LNCaP clone FGC (cell line): ENCODE measurements at places on chromosomes 2 and 18.
A peak's percentile ranks its signal among the peaks of the same experiment; 100 is the strongest.

DNA sequence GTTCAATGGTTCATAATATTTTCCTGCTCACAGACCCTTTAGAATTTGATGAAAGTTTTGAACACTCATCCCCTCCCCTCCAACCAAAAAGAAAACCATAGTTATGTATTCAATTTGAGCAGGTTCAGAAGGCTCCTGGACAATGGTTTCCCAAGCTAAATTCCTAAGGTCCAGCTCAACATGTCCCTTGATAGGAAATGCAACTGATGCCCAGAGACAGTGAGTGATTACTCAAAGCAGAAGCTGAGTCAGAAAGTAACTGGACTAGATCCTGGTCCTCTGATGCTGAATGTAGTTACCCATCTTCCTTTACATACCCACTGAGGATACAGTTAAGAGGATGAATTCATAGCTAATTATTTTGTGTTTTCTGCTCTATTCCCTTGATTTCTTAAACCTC is 218.9 kb upstream of the NCKAP5 start:
- DNase-seq = no peak

DNA sequence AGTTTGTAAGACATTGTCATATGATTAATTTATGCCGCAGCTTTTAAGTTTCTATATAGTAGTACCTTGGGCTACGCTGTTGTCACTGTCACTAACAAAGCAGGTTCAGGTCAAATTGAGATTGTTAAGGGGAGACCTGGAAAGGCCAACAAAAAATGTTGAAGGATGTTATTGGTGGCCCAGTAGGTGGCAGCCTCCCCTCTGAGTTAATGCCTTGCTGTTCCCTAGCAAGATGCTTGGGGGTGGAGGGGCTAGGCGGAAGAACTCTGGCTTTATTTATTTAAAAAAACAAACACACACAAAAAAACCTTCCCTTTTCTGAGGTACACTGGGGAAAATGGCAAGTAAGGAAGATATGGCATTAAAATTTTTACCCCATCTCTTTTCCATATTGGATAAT is 128.3 kb upstream of the ATP5MC3 start:
- DNase-seq = peak; percentile 3

DNA sequence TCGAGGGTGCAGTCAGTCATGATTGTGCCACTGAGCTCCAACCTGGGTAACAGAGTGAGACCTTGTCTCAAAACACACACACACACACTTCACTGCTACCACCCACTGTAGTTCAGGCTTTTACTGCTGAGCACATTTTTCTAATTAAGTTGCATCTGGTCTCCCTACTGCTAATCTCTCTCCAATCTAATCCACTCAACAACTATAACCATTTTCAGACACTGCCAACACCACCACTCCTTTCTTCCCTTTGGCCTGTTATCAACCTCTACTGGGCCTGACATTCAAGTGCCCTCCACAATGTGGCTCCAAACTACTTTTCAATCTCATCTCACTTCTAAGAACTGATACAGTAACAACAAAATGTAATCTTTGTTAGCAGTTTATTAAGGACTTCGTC is 44.8 kb downstream of the RMP24 start:
- no peak for DNase-seq

DNA sequence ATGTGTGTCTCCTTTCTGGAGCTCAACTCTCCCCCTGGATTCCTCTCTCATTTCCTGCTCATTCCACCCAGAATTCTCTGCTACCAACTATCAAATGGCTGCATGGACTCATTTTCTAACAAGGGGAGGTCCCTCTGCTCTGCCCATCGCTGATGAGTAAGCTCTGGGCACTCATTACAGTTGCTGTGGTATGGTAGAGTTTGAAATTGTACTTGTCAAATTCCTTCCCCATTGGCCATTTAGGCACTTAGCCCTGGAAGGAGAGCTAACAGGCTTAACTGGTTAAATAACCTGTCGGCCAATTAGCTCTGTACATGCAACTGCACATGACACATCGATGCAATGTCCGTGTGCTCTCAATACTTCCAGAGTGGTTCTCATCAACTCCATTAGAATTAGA is 20.4 kb downstream of the COL6A3 start:
- no peak for DNase-seq

- no peak for DNase-seq
These were observed 311.6 kb downstream of the IRS1 start for GRCh38 chr2:226488034-226488433.

GRCh38 chr2:15084826-15085489 is 452.4 kb downstream of the LRATD1 start:
- DNase-seq = no peak

DNA sequence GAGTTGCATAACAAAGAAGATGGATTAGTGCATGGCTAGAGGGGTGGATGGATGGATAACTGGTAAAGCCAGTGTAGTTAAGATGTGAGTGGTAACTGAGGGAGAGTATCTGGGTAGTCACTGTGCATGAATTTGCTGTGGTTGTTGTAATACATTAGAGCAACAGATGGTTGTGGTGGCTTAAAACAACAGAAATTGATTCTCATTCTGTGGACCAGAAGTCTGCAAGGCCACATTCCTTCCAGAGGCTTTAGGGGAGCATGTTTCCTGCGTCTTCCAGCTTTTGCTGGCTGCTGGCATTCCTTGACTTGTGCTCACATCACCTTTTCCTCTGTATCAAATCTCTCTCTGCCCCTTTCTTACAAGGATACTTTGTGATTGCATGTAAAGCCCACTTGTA is 155.4 kb downstream of the ASB1 start:
- DNase-seq = no peak

- no peak for DNase-seq
These were observed 228.3 kb downstream of the LDLRAD4 start for GRCh38 chr18:13446610-13447461.

DNA sequence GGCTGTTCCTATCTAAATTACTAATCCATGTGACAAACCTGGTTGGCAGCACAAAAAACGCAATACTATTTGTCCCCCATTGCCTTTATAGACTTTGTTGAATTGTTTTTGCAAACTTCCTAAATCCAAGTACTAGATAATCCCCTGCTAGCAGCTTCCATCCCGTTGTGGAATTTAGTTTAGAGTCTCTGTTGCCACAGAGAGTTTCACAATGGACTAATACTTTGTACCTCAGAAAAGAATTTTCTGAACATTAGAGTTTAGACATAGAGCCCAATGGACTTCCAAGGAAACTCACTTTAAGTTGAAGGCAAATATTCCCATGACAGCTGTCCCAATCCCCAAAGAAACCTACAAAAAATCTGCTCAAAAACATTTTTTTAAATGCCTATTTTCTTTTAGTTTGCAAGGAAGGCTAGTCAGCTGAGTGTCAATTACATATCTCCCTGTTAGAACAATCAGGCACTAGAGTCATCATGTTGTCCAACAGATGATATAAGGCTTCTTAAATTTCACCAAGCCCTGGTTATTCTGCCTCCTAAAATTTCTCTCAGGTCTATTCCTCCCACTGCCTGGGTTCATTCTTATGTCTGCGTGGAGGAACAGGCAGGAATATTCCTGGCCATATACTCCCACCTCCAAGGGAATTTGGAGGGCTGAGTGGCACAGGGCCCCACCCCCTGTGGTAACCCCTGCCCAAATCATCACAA is 27.2 kb downstream of the RNF152 start:
- DNase-seq = no peak

- no peak for DNase-seq
These were observed 174.2 kb downstream of the PRPF40A start for GRCh38 chr2:152542995-152543481.

- no peak for DNase-seq
These were observed 108.0 kb downstream of the ARHGAP15 start for GRCh38 chr2:143237146-143237777.

DNA sequence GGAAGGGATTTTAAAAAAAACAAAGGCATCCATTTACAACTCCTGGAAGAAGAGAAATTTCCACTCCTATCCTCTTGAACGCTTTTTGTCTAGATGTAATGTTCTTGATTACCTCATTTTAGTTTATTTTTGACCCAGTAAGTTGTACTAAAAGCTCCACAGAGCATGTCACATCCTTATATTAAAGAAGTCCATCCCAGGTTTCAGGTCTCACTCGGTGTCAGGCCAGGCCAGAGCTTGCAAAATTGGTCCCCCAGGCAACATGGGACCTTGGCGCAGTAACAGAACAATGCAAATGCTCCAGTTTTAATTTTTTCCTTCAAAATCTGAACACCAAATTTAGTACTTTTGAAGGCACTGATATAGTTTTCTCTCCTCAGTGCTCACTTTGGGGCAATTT is 218.4 kb upstream of the REV1 start:
- DNase-seq = no peak

- peak; percentile 85 for DNase-seq
These were observed 9.7 kb upstream of the IL1RN start for GRCh38 chr2:113117541-113118262.

DNA sequence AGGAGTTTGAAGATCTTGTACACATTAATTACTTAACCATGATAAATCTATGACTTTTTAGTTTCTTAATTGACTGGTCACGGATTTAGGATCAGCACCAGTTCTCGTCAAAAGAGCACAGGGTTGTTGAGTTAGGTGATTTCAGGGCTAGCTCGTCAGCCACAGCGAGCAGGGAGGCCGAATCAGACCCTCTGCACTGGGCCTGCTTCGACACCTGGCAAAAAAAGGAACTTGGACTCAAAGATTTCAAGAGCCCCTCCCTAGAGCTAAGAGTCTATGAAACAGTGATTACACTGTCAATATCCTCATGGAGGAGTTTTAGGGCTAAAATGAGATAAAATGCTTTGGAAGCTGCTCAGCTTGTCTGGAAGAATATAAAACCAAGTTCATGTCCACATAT is 4.6 kb upstream of the SERTAD2 start:
- DNase-seq = no peak

- no peak for DNase-seq
These were observed 43.3 kb downstream of the TMEM200C start for GRCh38 chr18:5851998-5852397.

DNA sequence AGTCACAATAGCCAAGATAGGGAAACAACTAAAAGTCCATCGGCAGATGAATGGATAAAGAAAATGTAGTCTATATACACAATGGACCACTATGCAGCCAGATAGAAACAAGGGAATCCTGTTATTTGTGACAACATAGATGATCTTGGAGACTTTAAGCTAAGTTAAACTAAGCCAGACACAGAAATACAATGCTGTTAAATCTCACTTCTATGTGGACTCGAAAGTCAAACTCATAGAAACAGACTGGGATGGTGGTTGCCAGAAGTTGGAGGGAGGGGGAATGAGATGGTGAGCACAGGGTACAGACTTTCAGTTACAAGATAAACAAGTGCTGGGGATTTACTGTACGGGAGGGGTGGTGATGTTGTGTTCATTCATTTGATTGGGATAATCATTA is 5.4 kb upstream of the CNDP1 start:
- no peak for DNase-seq

GRCh38 chr18:68441241-68441640 is 273.7 kb downstream of the TMX3 start:
- no peak for DNase-seq

GRCh38 chr2:166125557-166125956 is 2.3 kb downstream of the SCN1A start:
- no peak for DNase-seq

DNA sequence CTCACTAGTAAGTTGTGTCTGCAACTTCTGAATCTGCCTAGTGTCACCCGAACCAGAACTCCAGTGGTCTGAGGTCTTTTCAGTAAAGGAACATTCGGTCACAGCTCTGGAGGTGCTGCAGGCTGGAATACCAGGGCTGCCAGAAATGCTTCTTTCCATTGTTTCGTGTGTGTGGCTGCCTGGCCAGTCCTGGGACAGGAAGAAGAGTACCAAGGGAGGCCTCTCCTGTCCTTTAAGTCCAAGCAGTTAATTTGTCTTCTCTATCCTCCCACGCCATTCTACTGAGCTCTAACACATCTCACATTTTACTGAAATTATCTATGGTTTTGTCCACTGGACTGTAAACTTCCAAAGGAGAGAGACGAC is 196.0 kb downstream of the LNPK start:
- DNase-seq = no peak

DNA sequence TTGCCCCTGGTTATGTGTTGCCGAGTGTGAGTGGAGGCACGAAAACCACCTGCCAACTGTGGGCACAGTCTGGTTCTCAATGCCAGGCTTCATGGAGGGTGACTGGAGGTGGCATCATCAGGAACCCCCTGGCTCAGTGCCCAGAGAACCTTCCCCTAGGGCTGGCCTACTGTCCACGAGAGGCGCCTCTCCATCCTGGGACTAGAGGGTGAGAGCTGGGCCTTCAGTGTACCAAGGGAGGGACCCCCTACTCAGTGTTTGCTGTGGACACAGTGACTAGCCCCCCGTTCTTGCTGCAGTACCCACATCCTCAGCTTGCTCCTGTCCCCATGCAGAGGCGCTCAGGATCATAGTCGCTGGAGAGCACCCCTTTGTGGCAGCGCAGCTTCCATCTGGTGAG is 202.6 kb downstream of the HDAC4 start:
- DNase-seq = no peak

GRCh38 chr2:78439122-78439521 is 586.4 kb upstream of the REG3G start:
- DNase-seq = no peak

DNA sequence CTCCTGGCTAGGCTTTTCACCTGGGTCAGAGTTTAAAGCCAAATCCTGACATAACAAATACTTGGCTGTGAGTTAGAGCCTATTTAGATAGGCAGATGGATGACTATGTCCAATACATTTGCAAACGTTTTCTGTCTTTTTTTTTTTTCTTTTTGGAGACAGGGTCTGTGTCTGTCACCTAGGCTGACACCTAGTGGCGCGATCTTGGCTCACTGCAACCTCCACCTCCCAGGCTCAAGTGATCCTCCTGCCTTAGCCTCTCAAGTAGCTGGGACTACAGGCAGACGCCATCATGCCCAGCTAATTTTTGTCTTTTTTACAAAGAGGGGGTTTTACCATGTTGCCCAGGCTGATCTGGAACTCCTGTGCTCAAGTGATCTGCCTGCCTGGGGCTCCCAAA is 124.8 kb downstream of the DYM start:
- DNase-seq = no peak

DNA sequence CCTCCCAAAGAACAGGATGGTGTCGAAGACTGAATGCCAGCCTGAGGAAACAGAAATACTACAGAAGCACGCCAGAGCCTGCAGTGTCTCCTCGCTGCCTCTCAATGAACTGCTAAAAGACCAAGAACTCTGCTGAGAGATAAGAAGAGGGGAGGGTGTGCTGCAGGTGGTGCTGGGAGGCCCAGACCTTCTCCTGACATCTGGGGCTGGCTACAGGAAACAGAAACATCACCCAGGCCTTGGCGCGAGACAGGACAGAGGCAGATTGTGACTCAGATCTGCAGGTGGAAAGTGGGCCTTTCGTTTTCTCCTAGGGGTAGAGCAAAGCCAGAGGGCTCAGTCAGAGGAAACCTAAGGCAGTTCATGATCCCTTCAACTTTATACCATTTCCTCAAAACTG is 250.3 kb upstream of the TCF4 start:
- DNase-seq = no peak

- no peak for DNase-seq
These were observed 165.8 kb upstream of the EPB41L3 start for GRCh38 chr18:5709476-5710095.

- DNase-seq = no peak
These were observed 61.0 kb downstream of the AQP4 start for GRCh38 chr18:26804519-26804918.
